ENCODE measurements at places on chromosomes 16 and 17. TPM values are rescaled to one million over a fixed set of nuclear protein-coding genes. Genes with fewer than 3 reads are reported as not detected.

EMP2 gene
- total RNA-seq, result 10.5 TPM

- no peak for DNase-seq
Measured at GRCh38 chr17:56679115-56679776, 85.7 kb downstream of the NOG start.

WFIKKN2 gene
- not detected for total RNA-seq

GRCh38 chr17:49564638-49565037 lies 11.0 kb upstream of the NXPH3 start:
- no peak for DNase-seq

- no peak for DNase-seq
Measured at GRCh38 chr17:74779948-74780400, 3.8 kb upstream of the NAT9 start.

DNA sequence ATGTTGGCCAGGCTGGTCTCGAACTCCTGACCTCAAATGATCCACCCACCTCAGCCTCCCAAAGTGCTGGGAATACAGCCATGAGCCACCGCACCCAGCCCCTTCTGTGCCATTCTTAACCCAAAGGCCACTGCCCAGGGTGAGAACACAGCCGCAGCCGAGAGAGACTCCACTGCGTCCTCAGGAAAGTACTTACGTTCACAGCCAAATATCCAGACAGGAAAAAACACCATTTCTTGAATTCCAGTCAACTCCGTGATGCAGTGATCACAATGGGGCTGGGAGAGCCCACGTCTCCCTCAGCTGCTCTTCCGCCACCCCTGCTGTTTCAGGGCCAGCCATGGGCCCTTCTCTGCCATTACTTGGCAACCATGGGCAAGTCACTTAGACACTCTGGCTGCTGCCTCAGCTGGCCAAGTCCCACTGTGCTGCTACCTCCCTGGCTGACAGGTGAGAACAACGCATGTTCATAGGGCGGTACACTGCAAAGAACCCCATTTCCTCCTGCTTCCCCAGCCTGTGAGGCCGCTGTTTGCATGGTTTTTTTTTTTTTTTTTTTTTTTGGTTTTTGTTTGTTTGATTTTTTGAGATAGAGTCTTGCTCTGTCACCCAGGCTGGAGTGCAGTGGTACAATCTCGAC lies 4.3 kb downstream of the CDIP1 start:
- no peak for DNase-seq

CTRL gene
- 2.2 TPM for total RNA-seq

DNA sequence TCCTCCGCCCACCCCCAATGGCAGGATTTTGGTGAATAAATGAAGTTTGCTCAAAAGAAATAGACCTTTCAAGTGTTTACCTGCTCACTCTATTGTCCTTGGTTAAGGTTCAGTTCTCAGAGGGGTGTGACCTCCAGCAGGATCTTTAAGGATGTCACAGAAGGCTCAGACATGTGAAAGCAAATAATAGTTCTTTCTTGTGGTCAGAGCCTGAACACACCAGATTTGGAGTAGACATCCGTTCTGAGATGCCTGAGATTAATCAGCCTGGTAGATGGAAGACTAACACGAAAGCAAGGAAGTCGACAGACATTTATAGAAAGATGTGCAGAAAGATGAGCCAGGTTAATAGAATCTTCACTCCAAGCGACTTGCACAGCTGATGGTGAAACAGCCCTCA lies 557.9 kb upstream of the CDH11 start:
- no peak for DNase-seq

GRCh38 chr17:77419547-77420094 lies 278.9 kb downstream of the SEC14L1 start:
- DNase-seq, result no peak

DNA sequence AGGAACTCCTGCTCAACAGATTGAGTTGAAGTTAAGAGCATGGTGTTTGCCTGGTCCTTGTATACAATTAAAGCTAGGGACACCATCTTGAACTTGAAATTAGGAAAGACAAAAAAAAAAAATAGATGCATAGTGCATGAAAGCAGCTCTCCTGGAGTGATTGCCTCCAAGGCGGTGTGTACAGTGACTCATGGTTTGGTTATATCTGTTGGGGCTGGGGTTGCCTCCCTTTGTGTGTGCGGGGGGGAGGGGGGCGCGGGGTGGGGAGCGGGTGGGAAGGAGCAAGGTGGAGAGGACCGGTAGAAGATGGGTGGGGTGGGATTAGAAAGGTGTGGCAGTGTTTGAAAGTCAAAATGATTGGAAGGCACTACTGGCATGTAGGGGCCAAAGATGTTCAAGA lies 3.4 kb downstream of the TMED6 start:
- no peak for DNase-seq

KRT9 gene
- total RNA-seq, result not detected

DNA sequence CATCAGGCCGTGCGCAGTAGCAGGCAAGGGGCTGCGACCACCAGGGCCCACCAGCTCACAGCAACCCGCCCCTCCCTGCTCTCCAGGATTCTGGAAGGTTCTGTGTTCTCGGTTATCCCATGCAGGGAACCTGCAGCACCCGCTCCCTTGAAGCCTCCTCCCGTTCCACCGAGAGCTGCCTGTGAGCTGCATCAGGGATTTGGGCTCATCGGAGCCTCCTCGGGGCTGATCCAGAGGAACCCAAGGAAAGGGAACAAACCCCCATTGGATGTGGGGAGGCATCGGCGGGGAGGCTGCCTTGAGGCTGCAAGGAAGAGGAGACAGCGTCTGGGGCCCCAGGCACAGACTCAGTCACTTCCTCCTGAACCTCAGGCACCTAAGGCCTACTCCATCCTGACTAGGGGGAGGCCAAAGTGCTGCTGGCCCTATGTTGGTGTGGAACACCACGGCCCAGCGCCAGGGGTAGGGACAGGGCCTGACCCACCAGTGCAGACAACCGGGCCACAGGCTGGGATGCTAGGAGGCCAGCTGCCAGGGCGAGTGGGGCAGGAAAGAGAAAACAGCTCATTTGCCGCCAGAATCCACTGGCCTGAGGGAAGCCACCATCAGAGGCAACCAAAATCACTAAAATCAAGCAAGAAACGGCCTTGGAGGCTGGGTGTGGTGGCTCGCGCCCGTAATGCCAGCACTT lies 14.4 kb upstream of the LGALS3BP start:
- DNase-seq, result no peak

DNA sequence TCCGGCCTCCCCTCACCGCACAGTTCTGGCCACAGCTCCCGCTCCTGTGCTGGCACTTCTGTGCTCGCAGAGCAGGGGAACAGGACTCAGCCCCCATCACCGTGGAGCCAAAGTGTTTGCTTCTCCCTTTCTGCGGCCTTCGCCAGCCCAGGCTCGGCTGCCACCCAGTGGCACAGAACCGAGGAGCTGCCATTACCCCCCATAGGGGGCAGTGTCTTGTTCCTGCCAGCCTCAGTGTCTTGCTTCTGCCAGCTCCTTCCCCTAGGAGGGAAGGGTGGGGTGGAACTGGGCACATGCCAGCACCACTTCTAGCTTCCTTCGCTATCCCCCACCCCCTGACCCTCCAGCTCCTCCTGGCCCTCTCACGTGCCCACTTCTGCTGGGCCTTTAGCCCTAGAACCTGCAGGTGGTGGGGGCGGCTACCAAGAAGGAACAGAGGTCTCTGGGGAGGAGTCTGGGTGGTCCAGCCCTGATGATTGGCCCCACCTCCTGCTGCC lies 645 bp upstream of the ELMO3 start:
- no peak for DNase-seq

GRCh38 chr17:65535777-65536572 lies 25.5 kb downstream of the AXIN2 start:
- DNase-seq, result no peak

GRCh38 chr17:32256701-32257019 lies 9.0 kb upstream of the RHBDL3 start:
- no peak for DNase-seq

GRCh38 chr17:65254166-65254565 lies 117.0 kb downstream of the RGS9 start:
- DNase-seq, result no peak

DNA sequence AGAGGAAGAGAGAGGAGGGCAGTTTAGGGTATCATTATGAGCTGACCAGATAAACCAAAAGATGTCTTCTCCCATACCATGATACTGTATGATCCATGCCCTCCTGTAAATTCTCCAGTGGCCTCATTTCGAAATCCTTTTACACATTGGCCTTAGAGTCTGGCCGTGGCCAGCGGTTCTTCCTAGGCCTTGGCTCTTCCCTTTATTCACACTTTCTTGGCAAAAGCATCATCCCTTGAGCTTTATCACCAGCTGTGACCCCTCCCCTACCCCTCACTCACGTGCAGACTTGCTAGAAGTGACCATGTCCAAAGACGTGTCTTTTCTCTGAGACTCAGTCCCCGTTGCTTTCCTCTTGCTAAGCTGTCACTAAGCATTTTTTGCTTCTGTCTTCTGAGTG lies 22.8 kb downstream of the KATNIP start:
- DNase-seq, result no peak

DNA sequence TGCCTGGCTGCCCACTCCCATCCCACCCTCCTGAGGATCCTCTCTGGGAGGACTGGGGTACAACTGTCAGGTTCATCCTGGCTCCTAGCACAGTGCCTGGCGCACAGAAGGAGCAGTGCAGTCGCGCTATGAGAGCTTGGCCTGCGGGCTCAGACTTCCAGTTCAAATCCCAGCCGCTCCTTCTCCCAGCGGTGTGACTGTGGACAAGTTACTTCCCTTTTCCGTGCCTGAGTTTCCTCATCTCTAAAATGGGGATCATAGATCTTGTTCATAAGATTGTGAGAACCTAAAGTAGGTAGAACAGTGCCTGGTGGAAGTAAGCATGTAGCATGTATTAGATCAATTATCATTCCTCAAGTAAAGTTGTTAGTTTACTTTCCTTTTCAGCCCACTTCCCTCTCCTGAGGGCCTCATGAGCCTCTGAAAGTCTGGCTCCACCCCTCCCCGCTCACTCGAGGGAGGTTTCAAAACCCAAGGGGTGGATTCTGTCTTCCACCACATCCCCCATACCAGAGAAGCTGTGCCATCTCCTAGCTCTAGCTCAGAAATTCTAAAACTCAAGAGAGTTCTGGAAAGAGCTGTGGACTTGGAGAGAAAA lies 19.9 kb upstream of the COL1A1 start:
- no peak for DNase-seq

DNA sequence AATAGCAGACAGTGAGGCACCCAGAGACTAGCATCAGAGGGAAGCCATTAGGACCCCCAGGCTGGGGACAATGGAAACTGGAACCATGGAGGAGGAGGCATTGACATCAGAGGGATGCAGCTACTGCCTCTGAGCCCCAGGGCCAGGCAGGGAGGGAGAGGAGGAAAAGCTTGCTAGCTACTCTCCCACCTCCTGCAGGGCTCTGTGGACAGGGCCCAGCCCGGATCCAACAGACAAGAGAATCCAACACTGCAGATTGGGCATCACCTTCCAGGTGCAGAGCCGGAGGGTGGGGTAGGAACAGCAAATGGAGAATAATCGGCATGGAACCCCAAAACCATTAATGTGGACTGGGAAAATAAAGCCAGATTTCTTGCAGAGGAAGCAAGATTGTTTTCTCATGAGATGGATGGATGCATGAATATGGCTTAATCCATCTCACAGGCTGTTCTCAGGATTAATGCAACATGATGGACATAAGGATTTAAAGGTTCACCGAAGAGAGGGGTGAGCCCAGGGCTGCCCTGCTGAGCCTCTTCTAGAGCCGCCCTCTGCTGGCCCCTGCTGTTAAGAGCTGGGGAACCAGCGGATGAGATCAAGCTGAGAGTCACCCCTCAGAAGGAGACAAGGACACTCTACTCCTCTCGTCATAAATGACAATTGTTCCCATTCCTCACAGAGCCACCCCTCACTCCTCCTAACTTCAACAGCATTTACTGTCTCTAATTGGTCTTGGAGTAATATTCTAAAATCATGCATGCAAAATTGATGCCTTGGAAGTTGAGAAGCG lies 48.8 kb downstream of the DNAH3 start:
- DNase-seq, result no peak

DNA sequence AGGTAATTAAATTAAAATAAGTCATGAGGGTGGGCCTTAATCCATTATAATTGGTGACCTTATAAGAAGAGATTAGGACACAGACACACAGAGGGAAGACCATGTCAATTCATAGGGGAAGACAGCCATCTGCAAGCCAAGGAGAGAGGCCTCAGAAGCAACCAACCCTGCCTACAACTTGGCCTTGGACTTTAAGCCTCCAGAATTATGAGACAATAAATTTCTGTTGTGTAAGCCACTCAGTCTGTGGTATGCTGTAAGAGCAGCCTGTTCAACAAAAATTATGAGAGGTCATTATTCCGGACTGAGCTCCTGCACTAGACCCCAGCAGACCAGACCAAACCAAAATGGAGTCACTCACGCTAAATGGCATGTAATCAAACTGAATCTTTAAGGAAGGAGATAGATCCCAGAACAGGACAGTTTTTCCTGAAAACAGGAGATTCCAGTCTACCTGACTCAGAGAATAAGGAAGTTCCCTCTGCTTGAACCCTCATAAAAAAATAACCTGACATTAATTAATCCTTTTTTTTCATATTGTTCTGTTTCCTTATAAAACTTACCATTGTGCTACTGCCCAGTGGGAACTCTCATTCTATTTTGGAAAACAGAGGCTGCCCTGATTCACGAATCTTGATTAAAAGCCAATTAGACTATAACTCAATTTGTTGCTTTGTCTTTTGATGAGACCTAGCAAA lies 74.3 kb downstream of the DNAH3 start:
- DNase-seq, result no peak

- no peak for DNase-seq
Measured at GRCh38 chr17:41762841-41763240, 23.7 kb downstream of the JUP start.

C16orf92 gene
- not detected for total RNA-seq

PPP1R9B gene
- 35.7 TPM for total RNA-seq

- no peak for DNase-seq
Measured at GRCh38 chr17:82914375-82914774, 74.6 kb upstream of the ZNF750 start.

KRT33A gene
- total RNA-seq, result not detected

GRCh38 chr17:70369391-70369790 lies 200.1 kb downstream of the KCNJ2 start:
- DNase-seq, result no peak

DNA sequence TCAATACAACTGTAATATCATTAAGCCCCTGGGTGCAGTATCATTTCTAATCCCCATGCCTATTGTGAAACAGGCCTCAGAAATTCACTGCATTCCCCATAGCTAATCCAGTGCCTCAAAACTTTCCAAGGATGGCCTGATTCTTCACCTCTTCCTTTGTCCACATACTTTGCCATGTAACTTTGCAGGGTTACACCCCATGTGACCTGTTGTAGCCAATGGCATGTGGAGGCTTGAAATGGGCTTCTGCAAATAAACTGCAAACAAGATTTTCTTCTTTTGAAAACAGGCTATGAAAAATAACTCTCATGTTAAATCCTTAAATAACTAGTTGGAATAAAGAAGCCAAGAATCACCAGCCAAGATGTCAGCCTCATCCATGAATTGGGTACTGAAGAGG lies 35.9 kb downstream of the ABCA10 start:
- DNase-seq, result no peak

- DNase-seq, result no peak
Measured at GRCh38 chr17:81987161-81987770, 9.8 kb downstream of the ASPSCR1 start.

GRCh38 chr16:89476379-89476778 lies 14.0 kb downstream of the ANKRD11 start:
- no peak for DNase-seq

WNT3 gene
- 8.1 TPM for total RNA-seq

TRPV2 gene
- 1.3 TPM for total RNA-seq
